ENCODE measurements at places on chromosomes 1 and 21.

- no peak for DNase-seq
Observed at GRCh38 chr21:17523007-17523451, 10.2 kb downstream of the CXADR start.

DNA sequence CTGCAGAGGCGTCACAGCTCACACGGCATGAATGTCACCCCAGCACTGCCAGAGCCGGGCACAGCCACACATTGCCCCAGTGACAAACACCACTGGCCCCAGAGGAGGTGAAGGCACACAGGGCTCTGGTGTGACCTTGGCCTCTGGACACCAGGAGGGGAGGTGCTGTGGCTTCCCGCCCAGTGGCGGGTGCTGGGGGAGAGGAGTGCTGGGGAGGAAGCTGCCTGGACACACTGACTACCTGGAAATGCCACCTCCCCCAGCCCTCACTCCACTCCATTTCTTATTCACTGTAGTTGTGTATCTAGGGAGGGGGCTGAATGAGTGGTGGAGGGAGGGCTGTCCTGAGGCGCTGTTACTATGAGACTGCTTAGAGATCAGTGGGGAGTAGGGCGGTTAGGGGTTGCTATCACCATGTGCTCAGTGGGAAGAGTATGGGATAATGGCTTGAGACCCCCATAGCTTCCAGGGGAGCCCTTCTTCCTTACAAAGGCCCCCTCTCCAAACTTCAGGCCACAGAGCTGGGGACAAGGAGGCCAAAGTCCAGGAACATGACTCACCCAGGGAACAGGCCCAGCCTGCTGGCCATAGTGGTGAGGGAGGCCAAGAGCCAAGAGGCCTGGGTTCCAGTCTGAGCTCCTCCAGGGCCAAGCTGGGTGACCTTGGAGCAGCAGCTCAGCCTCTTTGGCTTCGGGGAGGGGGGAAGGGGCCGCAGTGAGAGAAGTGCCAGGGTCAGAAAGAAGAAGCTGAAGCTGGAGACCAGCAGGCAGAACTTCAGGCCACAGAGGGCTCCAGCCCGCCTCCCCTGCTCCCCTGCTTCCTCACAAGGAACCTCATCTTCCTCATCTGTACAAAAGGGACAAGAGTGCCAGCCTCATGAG lies 40.1 kb downstream of the AHDC1 start:
- DNase-seq: no peak

DNA sequence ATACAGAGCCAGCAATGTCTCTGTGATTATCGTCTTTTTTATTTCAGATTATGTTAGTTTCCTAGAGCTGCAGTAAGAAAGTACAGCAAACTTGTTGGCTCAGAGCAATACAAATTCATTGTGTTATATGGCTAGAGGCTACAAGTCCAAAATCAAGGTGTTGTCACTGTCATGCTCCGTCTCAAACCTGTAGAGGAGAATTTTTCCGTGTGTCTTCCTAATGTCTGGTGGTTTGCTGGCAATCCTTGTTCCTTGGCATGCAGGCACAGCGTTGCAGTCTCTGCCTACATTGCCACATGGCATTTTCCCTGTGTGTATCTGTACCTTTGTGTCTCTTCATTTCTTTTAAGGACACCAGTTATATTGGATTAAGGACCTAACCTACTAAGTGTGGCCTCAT lies 244.4 kb downstream of the LRRIQ3 start:
- DNase-seq: no peak

GRCh38 chr1:241376701-241377100 lies 19.7 kb upstream of the RGS7 start:
- DNase-seq: no peak

- DNase-seq: peak; percentile 32
Observed at GRCh38 chr1:110605901-110606656, at the start of gene KCNA2. Gene KCNA2 (minus strand): TSS chr1:110606358. CDS start chr1:110604782, 1,576 bp downstream.
